ENCODE measurements at places on chromosomes 7 and 10.
A peak's percentile ranks its signal among the peaks of the same experiment; 100 is the strongest.

DNA sequence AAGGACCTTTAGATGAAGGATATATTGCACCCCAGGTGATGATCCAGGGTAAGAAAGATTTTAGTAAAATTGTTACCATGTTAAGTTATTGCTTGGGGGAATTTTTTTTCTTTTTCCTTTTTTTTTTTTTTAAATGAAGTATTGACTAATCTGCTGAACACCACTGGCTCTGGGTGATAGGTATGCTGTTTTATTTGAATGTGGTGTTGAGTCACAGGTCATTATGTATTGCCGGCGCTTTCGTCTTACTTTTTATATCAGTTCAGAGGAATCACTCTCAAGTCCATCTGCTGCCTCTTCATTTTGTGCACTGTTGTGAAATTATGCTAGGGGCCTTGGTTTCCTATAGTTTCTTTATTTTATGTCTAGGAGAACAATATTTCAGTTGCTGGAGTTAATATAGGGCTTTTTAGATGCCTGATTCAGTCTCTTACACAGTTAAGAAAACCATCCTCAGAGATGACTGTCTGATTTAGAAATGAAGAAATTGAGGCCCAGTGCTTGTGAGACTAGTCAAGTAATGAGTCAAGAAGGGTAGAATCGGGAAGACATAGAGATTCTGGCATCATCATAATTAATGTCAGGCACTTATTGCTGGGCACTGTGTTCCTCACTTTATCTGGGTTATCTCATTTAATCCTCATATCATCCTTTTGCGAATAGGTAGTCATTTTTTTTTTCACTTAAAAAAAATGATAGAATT, 38.7 kb downstream of the NRF1 start:
- no peak for DNase-seq

DNA sequence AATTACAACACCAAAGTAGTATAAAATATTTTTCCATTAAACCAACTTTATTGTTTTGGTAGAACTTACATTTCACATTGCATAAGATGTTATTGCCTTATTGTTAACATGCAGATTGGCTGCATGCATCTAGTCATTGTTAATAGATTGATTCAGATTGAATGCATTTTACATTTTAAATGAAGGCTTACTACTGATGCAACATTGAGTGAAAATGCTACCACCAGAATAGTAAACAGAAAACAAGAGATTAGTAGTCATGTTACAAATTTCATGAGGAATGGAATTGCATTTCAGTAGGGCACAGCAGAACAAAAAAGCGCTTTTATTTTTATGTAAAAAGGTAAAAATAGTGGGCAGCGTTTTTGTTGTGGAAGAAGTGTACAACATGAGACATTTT, 298.3 kb downstream of the ARL4A start:
- no peak for DNase-seq

- DNase-seq = peak; percentile 21
These were observed 107.3 kb downstream of the LRRN3 start for GRCh38 chr7:111198255-111198654.

GRCh38 chr7:132242192-132242812, 334.0 kb downstream of the PLXNA4 start:
- DNase-seq = no peak

DNA sequence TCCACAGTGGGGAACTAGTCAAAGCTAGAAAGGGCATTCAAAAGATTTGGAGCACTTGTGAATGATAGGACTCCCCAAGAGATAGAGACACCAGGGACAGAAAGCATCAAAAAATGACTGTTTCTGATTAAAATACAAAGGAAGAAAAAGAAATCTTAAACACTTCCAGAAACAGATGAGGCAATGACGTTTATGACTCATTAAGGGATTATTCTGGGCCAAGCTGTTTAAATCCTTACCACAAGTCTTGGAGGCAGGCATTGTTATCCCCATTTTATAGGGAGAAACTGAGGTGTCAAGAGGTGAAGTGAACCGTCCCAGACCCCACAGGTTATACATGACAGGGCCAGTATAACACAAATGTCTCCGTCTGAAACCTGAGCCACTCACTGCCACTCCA, 68.3 kb upstream of the AMPH start:
- no peak for DNase-seq

DNA sequence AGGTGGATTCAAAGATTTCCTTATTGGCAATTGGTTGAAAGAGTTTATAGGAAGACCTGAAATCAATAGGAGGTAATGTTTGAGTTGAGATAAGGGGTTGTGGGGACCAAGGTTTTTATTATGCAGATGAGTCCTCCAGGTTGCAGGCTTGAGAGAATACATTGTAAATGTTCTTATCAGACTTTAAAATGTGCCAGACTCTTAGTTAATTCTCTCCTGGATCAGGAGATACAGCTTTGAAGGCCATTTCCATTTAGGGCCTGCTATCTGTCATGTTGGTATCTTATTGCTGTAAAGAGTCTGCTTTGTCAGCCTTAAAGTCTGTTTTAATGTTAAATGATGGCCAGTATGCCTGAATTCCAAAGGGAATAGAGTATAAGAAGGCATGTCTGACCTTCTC, 61.8 kb upstream of the CALCR start:
- no peak for DNase-seq

- DNase-seq = no peak
These were observed 61.1 kb upstream of the DDC start for GRCh38 chr7:50626286-50626685.

DNA sequence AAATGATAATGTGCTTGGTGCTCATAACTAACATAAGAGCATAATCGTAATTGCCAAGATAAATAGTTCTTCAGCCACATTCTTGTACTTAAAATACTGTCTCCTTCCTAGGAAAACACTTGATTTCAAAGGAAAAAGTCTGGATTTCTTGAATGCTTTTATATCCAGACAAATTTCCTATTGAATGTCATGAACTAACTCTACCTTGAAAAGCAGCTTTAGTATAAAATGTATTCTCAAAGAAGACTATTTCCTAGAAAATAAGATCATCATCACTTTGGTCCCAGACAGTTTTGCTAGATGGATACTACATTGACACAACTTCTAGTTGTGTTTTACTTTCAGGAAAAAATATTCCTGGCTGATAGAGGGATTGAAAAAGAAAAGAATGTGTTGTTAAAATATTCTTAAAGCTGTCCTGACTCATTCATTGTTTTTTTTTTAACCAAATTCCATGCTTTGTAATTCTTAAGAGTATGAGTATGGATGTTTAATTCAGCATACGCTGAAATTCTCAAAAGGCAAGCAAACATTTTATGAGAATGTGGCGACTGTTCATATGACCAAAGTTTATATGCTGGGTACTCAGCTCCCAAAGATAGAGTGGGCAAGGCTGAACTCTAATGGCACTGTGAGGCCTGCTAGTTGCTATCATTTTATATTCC, 106.1 kb downstream of the PPP1R3A start:
- DNase-seq = no peak

GRCh38 chr7:89988074-89988473, 166.2 kb upstream of the STEAP1 start:
- no peak for DNase-seq

DNA sequence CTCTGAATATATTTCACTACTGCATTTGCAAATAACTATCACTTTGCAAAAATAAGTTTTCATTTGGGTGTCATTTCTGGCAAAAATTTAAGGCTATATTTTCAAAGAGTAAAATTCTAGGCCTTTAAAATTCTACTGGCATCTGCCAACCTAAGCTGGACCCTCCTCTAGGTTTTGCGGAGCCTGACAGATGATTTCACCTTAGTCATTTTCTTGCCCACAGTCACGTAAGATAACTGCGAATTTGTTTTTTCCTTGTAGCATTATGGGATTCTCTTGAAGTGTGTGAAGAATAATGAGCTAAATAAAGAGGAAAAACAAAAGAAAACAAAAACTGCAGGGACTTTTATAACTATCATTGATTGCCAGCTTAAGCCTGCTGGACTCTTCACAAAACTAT, 7.8 kb downstream of the MEOX2 start:
- DNase-seq = no peak

- DNase-seq = no peak
These were observed 173.6 kb downstream of the ARL4A start for GRCh38 chr7:12861070-12861469.

DNA sequence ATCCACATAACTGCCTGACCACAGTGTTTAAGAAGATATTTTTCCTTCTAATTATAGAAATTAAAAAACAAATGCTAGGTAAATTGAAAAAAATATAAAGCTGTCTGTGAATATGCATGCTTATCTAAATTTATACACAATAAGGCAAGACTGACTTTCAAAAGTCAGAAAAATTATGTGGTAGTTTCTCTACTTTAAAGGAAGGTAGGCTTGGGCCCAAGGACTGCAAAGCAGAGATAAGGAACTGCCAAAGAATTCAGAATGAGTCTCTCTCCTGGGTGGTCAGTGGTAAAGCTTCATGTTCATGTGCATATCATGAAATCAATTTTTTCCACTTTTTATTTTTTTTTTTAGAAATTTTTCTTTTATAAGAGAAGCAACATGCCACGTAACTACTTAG, 998.6 kb downstream of the REEP3 start:
- DNase-seq = no peak

- DNase-seq = no peak
These were observed 23.4 kb upstream of the EGR2 start for GRCh38 chr10:62839590-62839989.

DNA sequence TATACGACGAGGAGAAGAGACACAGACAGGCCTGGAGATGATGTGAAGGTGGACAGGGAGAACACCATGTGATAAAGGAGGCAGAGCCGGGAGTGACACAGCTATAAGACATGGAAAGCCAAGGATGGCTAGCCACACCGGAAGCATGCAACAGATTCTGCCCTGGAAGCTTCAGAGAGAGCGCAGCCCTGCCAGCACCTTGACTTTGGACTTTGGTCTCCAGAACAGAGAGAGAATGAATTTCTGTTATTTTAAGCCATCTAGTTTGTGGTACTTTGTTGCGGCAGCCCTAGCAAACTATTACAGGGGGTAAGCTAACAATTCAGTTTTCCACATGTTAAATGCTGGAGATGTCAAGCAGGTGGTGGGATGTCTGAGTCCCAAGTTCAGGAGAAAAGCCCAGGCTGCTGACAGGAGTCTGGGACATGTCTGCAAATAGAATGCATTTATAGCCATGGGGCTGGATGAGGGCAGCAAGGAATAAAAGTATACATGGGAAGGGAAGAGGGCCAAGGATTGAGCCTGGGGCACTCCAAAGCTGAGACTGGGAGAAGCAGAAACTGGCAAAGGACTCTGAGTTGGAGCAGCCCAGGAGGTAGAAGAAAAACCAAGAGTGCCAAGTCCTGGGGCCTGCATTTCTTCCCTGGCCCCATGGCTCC, 65.1 kb downstream of the ATXN7L1 start:
- DNase-seq = no peak

GRCh38 chr10:4837551-4837950, 11.5 kb downstream of the AKR1E2 start:
- no peak for DNase-seq

- no peak for DNase-seq
These were observed 111.8 kb downstream of the OAT start for GRCh38 chr10:124306922-124307371.

DNA sequence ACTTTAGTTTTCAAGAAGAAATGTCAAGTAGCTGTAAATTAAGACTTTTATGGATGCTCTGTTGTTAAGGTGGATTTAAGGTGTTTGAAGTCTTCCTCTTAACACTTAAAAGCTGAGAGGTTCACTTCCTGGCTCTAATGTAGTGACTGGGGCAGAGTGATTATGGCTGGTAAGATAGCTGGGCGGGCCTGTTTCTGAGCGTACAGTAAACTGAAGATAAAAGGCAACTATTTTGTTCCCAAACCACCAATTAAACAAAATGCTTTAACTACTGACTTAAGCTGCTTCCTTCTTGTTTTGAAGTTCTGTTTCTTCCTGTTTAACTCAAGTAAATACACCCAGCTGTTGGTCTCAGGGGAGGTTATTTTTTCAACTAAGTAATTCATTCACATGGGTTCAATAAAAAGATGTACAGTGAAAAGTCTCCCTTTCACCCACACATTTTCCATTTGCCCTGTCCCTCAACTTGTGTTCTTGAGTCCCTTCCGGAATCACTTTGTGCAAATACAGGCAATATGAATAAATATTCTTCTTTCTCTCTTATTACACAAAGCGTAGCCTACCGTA, 19.3 kb downstream of the VWA2 start:
- DNase-seq = no peak

- DNase-seq = no peak
These were observed 45.6 kb upstream of the TES start for GRCh38 chr7:116164552-116165306.

DNA sequence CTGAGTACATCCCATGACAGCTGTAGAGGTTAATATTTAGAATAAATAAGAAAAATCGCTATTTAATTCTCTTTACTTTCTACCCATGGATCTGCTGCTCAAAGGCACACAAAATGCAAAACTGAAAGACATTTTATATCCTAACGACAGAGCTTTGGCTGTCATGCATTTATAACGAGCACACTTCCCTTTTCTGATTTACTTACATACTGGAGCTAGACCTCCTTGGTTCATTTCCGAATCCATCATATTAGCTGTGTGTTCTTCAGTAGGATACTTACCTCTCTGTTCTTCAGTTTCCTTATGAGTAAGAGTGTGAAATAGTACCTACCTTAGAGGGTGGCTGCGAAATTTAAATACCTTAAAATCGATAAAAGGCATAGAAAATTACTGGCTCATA, 10.9 kb downstream of the CALCR start:
- DNase-seq = no peak

DNA sequence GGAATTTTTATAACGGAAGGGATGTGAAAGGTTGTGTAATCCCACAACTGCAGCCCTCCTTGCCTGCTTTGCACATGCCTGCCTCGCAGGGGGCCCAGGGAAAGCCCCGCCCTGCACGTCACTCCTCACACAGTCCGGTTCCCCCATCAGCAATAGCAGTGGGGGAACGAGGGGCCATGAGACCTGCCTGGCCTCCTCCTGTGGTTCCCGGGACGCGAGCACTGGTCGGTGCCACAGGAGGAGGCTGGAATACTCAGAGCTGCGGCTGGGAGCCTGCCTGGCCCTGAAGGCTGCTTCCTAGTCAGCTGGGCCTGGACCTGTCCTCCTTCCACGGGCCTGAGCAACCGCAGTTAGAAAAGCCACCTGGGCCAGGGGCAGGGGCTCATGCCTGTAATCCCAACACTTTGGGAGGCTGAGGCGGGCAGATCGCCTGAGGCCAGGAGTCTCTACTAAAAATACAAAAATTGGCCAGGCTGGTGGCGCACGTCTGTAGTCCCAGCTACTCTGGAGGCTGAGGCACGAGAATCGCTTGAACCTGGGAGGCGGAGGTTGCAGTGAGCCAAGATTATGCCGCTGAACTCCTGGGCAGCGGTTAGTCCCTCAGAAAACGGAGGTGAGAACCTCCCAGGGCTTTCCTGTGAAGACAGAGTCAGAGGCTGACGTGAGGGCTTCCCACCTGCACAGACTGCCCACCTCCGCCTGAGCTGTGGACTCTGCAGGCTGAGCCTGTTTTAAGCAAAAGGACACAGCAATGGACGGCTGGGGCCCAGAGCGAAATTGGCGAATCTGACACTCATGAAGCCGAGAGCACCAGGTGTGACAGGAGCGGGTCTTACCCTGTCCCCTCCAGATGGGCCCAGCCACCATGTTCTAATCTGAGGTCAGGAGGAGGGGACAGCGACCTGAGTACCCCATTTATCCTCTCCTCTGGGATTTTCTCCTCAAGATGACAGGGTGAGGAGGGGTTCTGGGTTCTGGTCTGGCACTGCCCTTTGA, 52.9 kb downstream of the VIPR2 start:
- DNase-seq = no peak

Measured in H54 (cell line).